Mesendoderm (in vitro differentiated cells): ENCODE measurements at places on chromosomes 1 and 21.
A peak's percentile ranks its signal among the peaks of the same experiment; 100 is the strongest.

- DNase-seq, result no peak
Measured at GRCh38 chr1:173871091-173871490, 2.9 kb downstream of the ZBTB37 start.

GRCh38 chr1:160708118-160708517, 3.5 kb downstream of the CD48 start:
- no peak for DNase-seq

- no peak for DNase-seq
Measured at GRCh38 chr1:66648901-66649595, 103.2 kb upstream of the DYNLT5 start.

DNA sequence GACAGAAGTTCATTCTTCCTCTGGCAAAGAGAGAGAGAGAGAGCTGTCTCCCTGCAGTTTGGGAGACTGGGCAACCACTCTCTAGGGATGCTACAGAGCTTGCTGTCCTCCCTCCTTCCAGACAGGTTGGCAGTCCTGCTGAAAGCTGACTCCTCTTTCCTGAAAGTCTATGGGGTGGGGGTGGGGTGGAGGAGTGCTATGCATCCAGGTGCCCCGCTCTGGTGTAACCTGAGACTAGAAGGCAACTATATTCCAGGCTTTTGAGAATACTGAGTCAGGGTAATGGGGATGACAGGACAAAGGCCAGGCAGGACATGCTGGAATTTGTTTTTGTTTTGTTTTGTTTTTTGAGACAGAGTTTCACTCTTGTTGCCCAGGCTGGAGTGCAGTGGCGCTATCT, 55.4 kb downstream of the OPTC start:
- peak; percentile 85 for DNase-seq

DNA sequence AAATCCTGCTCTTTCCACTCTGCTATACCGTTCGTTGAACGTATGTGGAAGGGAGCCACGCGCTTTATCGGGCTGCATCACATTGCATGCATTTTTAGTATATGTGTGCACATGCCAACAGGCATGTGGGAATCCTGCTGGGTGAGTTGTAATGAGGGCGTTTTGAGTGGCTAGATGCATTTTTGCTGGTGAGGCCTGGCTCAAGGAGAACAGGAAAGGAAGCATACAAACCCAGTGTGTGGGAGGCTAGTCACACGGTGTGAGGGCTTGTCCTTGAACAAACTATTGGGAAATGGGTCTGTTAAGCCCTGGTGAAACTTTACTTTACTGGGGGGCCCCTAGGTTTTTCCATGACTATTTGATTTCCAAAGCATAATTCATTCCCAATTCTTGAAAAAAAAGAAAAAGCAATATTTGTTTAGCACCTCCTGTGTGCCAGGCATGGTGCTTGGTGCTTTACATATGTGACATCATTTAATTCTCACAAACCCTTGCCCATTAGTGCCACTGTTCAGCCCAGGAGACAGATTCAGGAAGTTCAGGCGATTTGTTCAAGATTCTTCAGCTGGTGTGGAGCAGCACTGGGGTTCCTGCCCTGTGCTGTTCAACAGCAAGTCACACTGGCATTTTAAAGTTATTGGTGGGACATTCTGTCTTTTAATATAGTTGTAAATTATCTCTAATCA, 25.6 kb upstream of the JUN start:
- DNase-seq, result no peak
